Kidney epithelial cell (primary cell): ENCODE measurements at places on chromosomes 3 and 15. TPM values are rescaled to one million over a fixed set of nuclear protein-coding genes. Genes with fewer than 3 reads are reported as not detected.

DNA sequence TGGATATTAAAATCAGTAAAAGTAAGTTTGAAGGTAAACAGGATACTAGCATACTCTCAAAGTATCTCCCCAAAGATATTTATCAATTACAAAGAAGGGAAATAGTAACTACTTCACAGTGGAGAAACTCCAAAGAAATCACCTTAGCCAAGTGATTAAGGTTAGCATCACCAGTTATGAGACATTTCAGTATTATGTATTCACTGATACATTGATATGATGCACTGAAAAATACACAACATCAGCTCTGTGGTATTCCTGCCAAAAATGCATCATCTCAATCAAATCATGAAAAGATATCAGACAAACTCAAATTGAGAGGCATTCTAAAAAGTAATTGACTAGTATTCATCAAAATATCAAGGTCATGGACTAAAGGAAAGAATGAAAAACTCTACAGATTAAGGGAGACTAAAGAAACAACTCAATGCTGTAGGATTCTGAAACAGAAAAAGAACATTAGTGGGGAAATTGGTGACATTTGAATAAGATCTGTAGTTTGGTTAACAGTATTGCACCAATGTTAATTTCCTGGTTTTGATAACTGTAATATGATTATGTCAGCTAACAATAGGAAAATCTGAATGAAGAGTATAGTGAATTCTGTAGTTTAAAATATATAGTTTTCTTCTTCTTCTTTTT lies 215.4 kb downstream of the UACA start:
- DNase-seq, result no peak

GASK1A gene
- total RNA-seq, result 1.0 and 2.3 TPM in 2 replicates

GRCh38 chr3:178618896-178619295 lies 82.7 kb downstream of the KCNMB2 start:
- no peak for DNase-seq

DNA sequence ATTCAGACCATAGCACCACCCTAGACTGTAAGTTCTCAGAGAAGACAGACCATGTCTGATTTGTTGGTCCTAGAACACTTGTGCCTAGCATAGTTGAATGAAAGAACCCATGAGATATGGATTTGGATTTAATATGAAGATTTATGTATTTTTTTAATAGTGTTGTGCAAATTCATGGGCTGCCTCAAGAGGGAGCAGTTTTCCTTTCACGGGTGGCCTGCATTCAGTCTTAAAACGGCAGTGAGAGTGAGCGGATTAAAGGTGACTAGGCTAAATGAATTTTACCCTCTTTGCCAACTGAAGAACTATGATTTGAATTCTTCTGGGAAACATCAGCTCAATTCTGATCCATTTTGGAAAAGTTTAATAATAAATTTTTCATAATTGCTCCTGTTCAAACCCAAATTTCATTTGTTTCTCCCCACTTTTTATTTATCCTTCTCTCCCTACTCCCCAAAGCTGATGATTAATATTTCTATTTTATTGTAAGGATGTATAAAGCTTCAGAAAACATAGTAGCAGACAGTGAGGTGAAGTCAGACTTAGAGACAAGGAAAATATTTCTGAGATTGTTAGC lies 67.3 kb downstream of the MORC1 start:
- no peak for DNase-seq

AGTR1 gene
- total RNA-seq, result not detected in 2 replicates

WDR93 gene
- total RNA-seq, result 0.25 and 0.41 TPM in 2 replicates
